ENCODE measurements at places on chromosomes 11 and 22. TPM values are rescaled to one million over a fixed set of nuclear protein-coding genes. Genes with fewer than 3 reads are reported as not detected.

DNA sequence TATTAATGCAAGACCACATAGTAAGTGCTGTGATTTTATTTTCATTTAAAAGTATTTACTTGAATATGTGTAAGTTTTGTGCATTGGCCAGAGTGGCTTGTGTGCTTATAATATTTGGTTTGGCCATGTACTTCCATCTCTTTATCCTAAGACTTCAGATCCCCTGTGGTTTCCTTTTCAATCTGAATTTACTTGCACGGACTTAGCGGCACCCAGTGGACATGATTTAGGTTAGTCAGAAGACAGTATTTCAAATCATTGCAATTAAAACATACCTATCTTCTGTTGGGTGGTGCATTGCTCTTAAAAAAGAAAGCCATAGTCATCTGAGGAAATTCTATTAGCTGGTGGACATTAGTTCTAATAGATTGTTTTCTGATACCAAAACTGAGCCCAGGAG, 30.7 kb downstream of the PIWIL4 start:
- no peak for DNase-seq

GRCh38 chr11:5620651-5621521, 3.9 kb upstream of the TRIM34 start:
- no peak for DNase-seq

GRCh38 chr22:20165421-20165820, 14.6 kb upstream of the CCDC188 start:
- DNase-seq = no peak

DNA sequence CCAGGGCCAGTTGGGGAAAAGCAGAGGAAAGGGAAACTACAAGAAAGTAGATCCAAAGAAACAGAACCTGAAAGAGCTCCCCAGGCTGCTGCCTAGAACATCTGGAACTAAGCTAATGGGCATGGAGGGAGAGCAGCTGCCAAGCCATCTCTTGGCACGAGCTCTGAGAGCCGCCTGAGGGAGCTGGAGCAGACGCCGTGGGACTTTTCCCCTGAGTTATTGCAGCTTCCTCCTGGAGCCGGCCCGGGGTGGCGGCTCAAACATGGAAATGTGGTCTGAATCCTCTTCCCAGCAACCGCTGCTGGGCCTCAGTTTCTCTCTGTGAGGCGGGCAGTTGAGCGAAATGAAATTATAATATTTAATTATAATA, 41.8 kb downstream of the LIF start:
- no peak for DNase-seq

GRCh38 chr11:33703234-33703633, 2.6 kb upstream of the C11orf91 start:
- DNase-seq = no peak

XRRA1 gene
- 13.5 TPM for polyA plus RNA-seq

PSMD13 gene
- 90.1 TPM for polyA plus RNA-seq

ADAMTS15 gene
- polyA plus RNA-seq = 19.5 TPM

KIAA1671 gene
- polyA plus RNA-seq = 34.8 TPM

All from forelimb muscle (tissue), 1 donor.